HT-29 (cell line): ENCODE measurements at places on chromosomes 2 and 18. TPM values are rescaled to one million over a fixed set of nuclear protein-coding genes. Genes with fewer than 3 reads are reported as not detected.

Gene INPP5D
- 26.9 and 28.6 TPM in 2 replicates for total RNA-seq

Gene PLB1
- total RNA-seq, result 0.26 TPM in 1 of 2 replicates, not detected in the other

Gene CTAGE1
- total RNA-seq, result not detected in 2 replicates

Gene NT5DC4
- 1.4 and 1.6 TPM in 2 replicates for total RNA-seq

Gene EVA1A
- total RNA-seq, result not detected in 2 replicates

Gene VAMP8
- 92.3 and 93.1 TPM in 2 replicates for total RNA-seq

Gene ELOA2
- not detected in 2 replicates for total RNA-seq

Gene CCT7
- 502 and 515 TPM in 2 replicates for total RNA-seq

Gene SMYD1
- not detected in 2 replicates for total RNA-seq

Gene EVX2
- 0.03 TPM in 1 of 2 replicates, not detected in the other for total RNA-seq

Gene STPG4
- 6.9 and 7.1 TPM in 2 replicates for total RNA-seq

Gene CCDC121
- total RNA-seq, result 0.99 and 3.7 TPM in 2 replicates

Gene ABCG8
- not detected in 2 replicates for total RNA-seq

Gene IL37
- total RNA-seq, result not detected in 2 replicates

Gene PARD6G
- 0.18 and 0.20 TPM in 2 replicates for total RNA-seq

Gene ZNF892
- total RNA-seq, result not detected in 2 replicates

Gene CD302
- total RNA-seq, result 1.8 and 2.0 TPM in 2 replicates

Gene CYP26B1
- 0.05 and 0.10 TPM in 2 replicates for total RNA-seq

Gene SAP130
- total RNA-seq, result 10.5 and 19.8 TPM in 2 replicates

Gene IL1F10
- 0.42 TPM in 1 of 2 replicates, not detected in the other for total RNA-seq

Gene GREB1
- total RNA-seq, result 0.03 TPM in 1 of 2 replicates, not detected in the other

Gene ARID5A
- total RNA-seq, result 2.5 and 3.2 TPM in 2 replicates

Gene VWC2L
- total RNA-seq, result not detected in 2 replicates

Gene GAL3ST2
- not detected in 2 replicates for total RNA-seq

Gene CCDC141
- 0.05 TPM in 1 of 2 replicates, not detected in the other for total RNA-seq

Gene STARD6
- total RNA-seq, result not detected in 2 replicates

Gene IL1RN
- total RNA-seq, result 12.0 and 13.3 TPM in 2 replicates

Gene EPB41L3
- total RNA-seq, result not detected in 2 replicates

Gene BOK
- total RNA-seq, result 50.4 and 54.8 TPM in 2 replicates
